ENCODE measurements at places on chromosomes 3 and 15. TPM values are rescaled to one million over a fixed set of nuclear protein-coding genes. Genes with fewer than 3 reads are reported as not detected.

GRCh38 chr3:165859061-165859460 lies 21.8 kb upstream of the BCHE start:
- no peaks in the 10 kb centered on the region for H3K4me1 ChIP-seq
- H3K27ac ChIP-seq: no peak overlapping the region
- DNase-seq: no peak

DNA sequence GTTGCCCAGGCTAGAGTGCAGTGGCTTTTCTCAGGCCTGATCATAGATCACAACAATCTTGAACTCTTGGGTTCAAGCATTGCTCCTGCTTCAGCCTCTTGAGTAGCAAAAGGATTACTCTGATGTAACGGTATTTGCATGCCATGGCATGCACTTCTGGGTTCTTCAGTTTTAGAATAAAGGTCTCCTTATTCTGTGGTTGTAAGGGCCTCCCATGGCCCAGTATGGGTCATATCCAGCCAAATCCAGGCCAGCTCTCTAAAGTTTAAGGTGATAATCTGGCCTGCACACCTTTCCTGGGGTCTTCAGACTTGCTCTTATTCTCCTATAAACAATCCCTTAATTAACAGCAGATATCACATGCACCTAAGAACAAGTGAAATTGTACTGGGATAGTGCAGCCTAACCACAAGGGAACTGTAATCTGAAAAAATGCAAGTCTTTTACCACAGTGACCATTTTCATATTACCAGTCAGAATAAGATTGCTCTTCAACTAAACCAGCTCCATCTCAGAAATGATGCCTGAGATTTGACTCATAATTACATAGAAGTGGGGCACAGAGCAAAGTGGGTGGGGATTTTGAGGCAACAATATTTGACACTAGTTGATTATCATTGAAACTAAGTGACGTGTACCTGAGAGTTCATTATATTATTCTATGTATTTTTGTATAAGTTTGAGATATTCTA lies 25.4 kb downstream of the COMMD2 start:
- no peaks in the 10 kb centered on the region for H3K36me3 ChIP-seq
- no peak for DNase-seq
- H3K4me1 ChIP-seq: no peaks in the 10 kb centered on the region

DNA sequence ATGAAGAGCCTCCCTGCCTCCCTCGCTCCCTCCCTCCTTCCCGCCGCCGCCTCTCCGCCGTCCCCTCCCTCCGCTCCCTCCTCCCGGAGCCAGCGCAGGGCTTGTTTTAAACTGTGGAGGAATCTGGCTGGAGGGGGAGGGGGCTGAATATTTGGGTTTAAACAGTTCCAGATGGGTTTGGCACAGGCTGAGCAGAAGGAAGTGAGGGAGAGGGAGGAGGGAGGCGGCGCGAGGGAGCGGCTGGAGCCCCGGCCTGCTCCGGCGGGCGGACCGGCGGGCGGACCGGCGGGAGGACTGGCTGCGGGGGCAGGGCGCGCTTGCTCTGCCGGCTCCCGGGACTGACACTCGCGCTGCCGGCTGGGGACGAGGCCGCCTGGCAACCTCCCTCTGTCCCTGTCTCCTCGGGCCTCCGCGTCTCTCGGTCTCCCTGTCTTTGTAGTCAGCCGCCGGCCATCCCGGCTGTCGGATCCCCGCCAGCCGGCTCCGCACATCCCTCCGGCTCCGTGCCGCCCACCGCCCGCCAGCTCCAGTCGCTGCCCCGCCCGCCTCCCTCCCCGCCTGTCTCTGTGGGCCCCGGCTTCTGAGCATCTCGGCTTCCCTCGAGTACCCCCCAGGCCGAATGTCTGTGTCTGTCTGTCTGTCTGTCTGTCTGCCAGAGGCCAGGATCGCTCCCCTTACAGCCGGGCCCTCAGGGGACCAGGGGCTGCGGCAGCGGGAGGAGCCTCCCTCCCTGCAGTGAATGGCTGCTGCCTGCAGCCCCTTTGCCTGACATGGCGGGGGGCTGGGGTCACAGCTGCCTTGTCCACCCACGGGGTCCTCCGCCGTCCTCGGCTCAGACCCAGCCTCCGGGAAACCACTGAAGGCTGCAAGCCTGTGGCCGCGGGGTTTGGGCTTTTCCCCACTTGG lies 7.6 kb downstream of the EPHB3 start:
- H3K4me1 ChIP-seq: peaks cover 20% of the 10 kb centered on the region
- peak; percentile 81 for DNase-seq
- no peaks in the 10 kb centered on the region for H3K27me3 ChIP-seq
- H3K36me3 ChIP-seq: no peaks in the 10 kb centered on the region
- H3K4me3 ChIP-seq: peak overlapping the region; percentile 37
- H3K27ac ChIP-seq: peak overlapping the region; percentile 96

DNA sequence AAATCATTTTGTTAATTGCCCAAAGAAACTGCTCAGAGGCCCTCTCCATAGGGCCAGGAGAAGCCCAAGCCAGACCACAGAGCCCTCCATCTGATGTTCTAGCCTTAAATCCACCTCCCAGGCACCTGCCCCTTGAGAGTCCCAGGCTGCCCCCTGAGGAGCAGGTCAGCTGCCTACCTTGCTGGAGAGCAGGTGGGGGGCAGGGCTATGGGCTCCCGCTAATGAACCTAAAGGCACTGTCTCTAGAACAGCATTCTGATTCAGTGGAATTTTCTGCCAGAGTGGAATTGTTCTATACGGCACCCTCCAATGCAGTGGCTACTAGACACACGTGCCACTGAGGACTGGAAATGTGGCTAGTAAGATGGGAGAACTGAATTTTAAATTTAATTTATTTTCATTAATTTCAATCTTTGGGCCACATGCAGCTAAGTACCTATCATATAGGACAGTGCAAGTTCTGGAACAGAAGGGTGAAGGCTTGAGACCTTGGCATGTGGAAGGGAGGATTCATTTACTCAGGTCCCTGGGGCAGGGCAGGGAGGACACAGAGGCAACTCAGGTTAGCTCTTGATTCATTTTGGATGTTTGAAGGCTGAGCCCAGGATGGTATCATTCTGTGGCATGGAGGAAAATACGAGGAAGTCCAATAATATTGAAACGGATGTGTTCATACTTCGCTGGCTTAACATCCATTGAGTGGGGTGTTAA lies 11.4 kb downstream of the AMOTL2 start:
- DNase-seq: peak; percentile 24
- peaks cover 52% of the 10 kb centered on the region for H3K4me1 ChIP-seq
- peaks cover 6% of the 10 kb centered on the region for H3K36me3 ChIP-seq
- no peaks in the 10 kb centered on the region for H3K27me3 ChIP-seq
- H3K27ac ChIP-seq: peak overlapping the region; percentile 97
- no peak overlapping the region for H3K4me3 ChIP-seq

Gene UROC1
- total RNA-seq: not detected

Data from breast epithelium (tissue), 4 donors.